ENCODE measurements at places on chromosomes 1 and 21.

DNA sequence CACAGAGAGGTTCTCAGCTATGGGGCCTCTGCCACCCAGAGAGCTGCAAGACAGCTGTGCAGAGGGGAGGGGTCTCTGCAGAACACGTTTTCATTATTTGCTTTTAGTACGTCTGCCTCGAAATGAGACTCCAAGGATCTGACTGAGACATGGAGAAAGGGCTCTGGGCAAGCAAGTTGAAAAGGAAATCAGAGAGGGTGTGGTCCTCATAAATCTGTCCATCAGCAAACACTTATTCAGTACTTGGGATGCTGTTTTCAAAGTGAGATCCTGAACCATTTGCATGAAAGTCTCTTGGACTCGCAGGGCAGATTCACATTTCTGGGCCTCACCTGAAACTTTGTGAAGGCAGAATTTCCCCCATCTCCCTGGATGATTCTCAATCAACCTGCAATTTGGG lies 197.4 kb upstream of the GALNT2 start:
- no peak for DNase-seq

GRCh38 chr1:26752519-26752918 lies 35.2 kb upstream of the PIGV start:
- DNase-seq, result no peak

DNA sequence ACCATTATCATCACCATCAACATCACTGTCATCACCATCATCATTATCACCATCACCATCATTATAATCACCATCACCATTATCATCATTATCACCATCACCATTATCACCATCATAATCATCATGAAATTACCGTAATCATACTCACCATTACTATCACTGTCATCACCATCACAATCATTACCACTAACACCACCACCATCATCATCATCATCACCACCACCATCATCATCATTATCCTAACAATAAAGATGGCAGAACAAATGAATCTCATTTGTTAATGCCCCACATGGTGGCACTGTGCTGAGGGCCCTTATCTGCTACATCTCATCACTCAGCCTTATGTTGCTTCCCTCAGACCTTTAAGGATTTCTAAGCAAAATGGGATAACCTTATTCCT lies 9.4 kb upstream of the PLA2G2E start:
- DNase-seq, result no peak

GRCh38 chr1:84892705-84893618 lies at the start of gene LPAR3:
Gene LPAR3 (minus strand): TSS chr1:84893206. CDS start chr1:84866120, 27,086 bp downstream.
- no peak for DNase-seq

DNA sequence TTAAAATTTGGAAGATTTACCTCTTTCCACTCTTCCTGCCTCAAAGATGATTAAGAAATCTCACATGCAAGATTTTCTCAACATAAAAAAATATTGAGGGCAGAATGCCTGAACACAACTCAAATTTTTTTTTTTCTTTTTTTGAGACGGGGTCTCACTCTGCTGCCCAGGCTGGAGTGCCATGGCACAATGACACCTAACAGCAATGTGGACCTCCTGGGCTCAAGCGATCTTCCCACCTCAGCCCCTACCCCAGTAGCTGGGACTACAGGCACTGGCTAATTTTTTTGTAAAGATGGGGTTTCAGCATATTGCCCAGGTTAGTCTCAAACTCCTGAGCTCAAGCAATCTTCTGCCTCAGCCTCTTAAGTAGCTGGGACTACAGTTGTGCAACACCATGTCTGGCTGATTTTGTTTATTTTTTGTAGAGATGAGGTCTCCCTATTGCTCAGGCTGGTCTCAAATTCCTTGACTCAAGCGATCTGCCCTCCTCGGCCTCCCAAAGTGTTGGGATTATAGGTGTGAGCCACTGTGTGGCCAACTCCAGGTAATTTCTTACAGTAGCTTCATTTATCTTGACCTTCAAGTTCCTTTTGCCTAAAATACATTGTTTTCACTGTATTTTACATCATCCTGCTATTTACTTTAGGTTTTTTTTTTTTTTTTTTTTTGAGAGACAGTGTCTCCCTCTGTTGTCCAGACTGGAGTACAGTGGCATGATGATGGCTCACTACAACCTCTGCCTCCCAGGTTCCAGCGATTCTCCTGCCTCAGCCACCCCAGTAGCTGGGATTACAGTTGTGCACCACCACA lies 10.4 kb downstream of the NUCKS1 start:
- DNase-seq, result no peak

DNA sequence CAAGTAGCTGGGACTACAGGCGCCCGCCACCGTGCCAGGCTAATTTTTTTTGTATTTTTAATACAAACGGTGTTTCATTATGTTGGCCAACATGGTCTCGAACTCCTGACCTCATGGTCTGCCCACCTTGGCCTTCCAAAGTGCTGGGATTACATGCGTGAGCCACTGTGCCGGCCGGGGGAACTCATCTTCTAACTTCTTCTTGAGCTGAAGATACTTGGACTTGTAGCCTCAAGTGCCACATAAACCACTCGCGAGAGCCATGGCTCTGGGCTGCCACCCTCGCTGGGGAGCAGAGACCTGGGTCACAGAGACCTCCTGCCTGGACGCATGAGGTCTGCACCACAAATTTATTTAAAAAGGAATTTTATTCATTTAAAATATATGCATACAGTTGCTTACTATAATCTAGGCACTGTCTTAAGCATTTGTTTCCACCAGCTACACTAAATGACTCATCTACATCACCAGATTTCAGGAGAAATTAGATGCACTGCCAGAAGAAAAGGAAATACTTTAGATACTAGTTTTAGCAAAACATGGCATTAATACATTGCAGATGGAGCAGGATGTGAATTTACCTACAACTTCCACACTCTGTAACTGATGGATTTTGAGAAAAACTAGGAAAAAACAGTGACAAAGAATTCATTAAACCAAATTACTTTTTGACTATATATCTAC lies 29.9 kb upstream of the PUM1 start:
- DNase-seq, result no peak

DNA sequence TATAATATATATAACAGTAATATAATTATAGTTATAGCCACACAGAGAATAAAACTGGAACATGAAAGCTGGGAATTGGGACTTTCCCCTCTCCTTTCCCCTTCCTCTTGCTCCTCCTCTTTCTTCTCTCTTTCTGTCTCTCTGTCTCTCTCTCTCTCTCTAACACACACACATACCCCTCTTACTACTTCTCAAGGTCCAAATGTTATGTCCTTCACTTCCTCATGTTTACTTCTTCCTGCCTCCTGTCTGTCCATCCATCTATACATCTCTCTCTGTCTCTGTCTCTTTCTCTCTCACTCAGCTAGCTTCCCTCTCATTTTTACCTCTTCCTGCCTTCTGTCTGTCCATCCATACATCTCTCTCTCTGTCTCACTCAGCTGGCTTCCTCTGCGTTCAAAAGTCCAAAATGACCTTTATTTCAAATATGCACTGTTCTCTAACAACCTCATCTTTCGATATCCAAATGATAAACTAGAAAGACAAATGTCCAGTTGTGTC lies 261.1 kb downstream of the SIPA1L2 start:
- no peak for DNase-seq

- DNase-seq, result no peak
Observed at GRCh38 chr21:28509031-28509430, 483.6 kb downstream of the LTN1 start.

GRCh38 chr1:152164517-152165136 lies 5.6 kb upstream of the RPTN start:
- DNase-seq, result no peak

- DNase-seq, result no peak
Observed at GRCh38 chr1:101875891-101876290, 120.8 kb downstream of the OLFM3 start.

GRCh38 chr1:192592981-192593708 lies 17.6 kb downstream of the RGS1 start:
- DNase-seq, result no peak

- DNase-seq, result no peak
Observed at GRCh38 chr1:32998064-32998463, 33.5 kb upstream of the RNF19B start.

DNA sequence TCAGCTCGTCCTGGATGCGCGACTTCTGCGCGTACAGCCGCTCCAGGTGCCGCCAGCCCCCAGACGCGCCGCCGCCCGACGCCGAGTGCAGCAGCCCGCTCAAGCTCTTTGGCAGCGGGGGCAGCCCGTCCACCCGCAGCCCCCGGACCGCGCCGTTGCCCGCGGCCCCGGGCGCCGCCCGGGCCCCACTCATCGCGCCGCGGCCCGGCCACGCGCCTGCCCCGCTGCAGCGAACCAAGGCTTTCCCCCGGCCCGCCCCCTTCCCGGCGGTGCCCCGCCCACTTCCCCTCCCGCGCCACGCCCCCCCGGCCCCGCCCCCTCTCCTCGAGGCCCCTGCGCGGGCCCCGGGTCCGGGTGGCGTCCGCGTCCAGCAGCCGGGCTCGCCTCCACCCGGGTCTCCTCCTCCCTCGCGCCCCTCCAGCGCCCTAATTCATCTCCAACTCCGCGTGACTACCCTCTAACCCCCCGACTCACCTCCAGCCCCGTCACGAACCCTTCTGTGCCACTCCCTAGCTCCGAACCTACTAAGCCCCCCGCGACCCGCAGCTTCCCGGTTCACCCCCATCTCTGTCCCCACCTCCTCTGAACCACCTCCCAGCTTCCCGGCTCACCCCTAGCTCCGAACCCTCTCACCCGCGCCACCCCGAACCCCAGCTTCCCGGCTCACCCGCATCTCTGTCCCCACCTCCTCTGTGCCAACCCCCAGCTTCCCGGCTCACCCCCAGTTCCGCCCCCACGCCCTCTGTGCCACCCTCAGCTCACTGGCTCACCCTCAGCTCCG lies at the start of gene FAM89A:
FAM89A (minus strand) TSS at position 236 of the 781 bp plus-strand sequence; CDS start at position 193, 43 bp downstream.
- DNase-seq, result peak; percentile 66

DNA sequence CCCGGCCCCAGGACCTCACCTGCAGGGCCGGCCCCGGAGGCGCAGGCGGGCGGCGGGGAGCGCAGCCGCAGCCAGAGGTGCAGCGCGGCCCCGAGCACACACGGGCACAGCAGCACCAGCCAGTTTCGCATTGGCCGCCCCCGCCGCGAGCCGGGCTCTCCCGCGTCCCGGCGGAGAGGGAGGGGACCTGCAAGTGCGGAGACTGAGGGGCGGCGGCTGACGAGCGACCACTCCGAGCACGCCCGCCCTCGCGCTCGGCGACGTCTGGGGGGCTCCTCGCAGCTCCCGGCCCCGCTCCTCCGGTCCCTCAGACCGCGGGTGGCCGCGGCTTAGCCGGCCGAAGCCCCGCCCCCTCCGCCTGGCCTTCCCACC lies at the start of gene B3GALNT2:
B3GALNT2 (minus strand) TSS at position 331 of the 372 bp plus-strand sequence; CDS start at position 131, 200 bp downstream.
- DNase-seq, result no peak

DNA sequence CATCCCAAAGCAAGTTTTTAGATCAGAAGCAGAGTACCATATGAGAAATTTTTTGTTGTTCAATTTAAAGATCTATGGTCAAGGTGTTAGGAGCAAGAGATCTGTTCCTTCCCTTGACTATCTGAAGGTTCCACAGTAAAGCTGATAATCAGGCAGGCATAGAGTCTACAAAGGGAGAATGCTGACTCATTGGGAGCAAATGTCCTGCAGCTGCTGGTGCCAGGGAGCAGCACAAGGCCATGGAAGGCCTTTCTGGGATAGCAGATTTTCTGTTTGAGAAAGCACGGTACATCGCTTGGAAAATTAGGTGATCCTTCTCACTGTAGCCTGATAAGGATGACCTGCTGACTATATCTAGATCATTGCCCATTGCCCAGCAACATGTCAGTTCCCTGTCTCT lies 210.1 kb upstream of the C1orf87 start:
- DNase-seq, result no peak

DNA sequence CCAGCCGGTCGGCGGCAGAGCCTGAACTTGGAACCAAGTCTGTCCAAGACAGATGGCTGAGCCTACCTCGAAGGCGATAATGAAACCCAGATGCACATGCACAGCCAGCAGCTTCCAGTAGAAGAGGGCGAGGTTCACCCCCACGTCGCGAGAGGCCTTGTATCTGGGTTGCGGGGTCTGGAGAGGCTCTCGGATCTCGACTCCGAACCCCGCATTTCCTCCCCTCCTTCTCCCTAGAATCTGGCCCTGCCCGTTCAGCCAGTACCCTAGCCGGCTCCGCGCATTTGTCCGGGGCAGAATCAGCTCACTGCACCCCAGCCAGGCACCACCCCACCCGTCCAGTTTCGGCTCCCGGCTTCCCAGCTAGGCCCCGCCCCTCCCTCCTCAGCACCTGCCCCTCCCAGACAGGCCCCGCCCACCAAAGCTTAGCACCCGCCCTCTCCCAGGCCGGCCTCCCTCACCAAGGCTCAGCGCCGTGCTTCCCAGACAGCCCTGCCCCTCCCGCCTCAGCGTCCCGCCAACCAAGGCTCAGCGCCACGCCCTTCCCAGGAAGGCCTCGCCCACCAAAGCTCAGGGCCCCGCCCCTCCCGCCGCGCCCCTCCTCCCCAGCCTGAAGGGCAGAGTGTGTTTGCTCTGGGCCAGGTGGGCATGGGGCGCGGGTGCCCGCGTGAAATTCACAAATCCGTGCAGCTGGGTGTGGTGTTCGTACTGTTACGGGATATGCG lies 4.8 kb upstream of the ARHGEF19 start:
- peak; percentile 95 for DNase-seq

DNA sequence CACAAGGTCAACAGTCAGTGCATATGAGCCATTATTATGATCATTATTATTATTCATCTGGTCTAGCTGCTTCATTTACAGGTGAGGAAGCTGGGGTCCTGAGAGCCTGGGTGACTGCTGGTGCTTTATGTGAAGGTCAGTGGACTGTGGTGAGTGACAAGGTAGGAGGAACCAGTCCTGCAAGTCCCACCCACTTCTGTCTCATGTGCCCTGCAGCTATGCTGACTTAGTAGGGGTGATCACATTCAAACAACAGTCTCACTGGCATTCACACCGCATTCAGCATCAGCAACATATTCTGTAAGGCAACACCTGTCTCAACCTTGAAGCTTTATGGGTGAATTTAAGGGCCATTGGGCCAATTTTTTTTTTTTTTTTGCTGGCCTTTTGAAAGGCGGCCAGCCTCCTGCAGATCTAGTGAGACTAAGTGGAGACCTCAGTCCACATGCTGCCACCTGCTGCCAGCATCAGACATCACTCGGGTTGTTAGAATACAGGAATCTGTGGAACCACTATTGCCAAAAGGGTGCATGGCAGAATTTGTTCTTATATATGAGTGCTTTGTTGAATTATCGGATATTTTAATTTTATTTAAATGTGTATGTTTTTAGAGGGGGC lies 59.9 kb upstream of the CACNA1E start:
- DNase-seq, result peak; percentile 15

- no peak for DNase-seq
Observed at GRCh38 chr1:228544021-228544850, 57.1 kb downstream of the RNF187 start.

DNA sequence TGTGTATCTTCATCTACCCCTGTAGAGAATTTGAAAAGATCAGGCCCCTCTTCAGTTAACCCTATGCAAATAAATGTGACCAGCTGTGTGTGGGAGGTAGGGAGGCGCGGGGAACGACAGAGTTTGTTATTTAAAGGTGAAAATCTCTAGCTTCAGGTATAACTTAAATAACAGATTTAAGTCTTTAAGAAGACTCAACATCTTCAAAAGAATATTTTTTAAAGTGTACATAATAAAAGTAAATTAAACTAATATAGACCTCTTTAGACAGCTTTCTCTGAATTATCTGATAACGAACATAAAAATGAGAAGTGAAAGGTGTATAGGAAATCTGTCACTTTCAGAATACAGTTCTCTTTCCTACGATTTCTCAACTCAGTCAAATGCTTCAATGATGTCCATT lies 16.0 kb downstream of the ANGPTL3 start:
- DNase-seq, result no peak

- no peak for DNase-seq
Observed at GRCh38 chr1:176501599-176501998, 38.6 kb downstream of the PAPPA2 start.

Measured in stimulated activated CD8-positive, alpha-beta memory T cell treated with anti-CD3 and anti-CD28 coated beads, Interleukin-2, amount 100 ng/mL, for 48 hours (primary cell).